Ecto neural progenitor cell (in vitro differentiated cells): ENCODE measurements at places on chromosomes 2 and 18.

DNA sequence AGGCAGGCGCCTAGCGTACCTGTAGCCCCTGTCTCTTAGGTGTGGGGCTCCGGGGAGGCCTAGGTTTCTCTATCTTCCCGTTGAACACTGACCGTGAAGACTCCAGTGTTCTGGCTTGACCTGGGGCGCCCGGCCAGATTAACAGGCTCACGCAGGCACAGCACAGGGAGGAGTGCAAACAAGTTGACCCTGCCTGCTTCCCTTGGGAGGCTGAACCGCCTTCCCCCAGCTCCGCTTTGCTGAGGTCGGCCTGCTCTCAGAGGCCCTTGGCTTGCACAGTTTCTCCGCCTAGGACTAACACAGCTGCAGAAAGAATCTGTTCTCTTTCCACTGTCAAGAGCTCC is 567 bp downstream of the PCYOX1 start:
- DNase-seq, result no peak

GRCh38 chr2:188439986-188440385 is 148.3 kb downstream of the GULP1 start:
- no peak for DNase-seq

DNA sequence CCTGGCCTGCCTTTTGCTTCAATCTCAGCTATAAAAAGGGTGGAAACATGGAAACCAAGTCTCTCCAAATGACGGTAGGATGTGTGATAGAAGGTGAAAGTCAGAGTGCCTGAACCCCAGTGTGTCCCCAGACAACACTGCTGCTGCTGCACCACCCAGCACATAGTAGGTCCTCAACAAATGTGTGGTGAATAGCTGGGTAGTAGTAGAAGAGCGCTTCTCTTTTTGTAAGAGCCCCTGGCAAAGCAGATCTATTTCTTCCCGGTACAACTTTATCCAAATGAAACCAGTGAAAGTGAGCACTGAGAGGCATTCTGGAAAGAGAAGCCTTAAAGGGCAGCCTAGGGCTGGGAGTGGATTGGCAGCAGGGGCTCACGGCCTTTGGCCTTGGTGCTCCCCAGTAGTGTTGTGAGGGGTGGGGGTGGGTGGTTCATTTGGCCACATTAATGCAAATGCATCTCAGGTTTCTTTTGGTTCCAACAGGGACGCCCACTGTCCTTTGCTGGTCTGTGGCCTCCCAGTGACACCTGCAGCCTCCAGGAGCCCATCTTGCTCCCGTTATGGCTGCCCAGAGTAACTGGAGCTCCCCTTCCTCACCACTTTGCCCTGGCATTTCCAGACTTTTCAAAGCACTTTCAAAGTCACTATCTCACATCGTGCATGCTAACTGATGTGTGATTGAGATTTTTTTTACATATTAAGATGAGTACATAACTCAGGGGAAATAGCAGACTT is 304.3 kb upstream of the EPAS1 start:
- peak; percentile 32 for DNase-seq

DNA sequence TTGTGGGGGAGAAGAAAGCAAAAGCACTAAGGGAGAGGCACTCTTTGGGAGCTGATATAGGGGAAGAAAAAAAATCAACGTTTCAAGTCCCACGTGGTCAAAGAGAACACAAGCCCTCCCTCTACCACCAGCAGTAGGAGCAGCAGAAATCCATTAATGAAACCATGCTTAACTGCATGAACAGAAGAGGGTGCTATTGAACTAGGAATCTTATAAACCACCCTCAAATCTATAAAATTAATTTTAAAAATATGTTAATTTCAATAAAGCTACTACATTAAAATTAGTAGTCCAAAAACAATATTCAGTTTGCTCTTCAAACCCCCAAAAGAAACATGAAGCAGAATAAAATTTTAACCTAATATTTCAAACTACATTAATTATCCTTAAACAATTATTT is 147.8 kb downstream of the TMEM18 start:
- DNase-seq, result no peak

DNA sequence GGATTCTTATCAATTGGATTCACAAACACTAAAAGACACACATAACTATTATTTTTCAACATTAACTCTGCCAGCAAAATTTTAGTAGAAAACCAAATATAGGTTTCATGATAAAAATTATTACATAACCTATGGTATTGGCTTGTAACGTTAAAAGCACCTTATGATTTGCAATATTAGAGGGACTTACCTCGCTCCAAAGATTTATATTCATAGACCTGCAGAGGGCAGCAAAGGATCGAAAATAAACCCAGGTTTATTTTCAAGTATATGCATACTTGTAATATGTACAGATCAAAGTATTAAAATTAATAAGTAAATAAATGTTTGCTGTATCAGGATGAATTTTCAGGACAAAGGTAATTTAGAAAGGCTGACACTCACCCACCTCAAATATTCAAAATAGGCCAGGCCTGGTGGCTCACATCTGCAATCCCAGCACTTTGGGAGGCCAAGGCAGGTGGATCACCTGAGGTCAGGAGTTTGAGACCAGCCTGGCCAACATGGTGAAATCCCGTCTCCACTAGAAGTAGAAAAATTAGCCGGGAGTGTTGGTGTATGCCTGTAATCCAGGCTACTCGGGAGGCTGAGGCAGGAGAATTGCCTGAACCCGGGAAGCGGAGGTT is 45.3 kb downstream of the LRPPRC start:
- DNase-seq, result no peak

GRCh38 chr2:241256168-241256545 is 59.3 kb downstream of the HDLBP start:
- DNase-seq, result no peak

- DNase-seq, result no peak
These were observed 124.5 kb upstream of the SH3BP4 start for GRCh38 chr2:234827096-234827860.

DNA sequence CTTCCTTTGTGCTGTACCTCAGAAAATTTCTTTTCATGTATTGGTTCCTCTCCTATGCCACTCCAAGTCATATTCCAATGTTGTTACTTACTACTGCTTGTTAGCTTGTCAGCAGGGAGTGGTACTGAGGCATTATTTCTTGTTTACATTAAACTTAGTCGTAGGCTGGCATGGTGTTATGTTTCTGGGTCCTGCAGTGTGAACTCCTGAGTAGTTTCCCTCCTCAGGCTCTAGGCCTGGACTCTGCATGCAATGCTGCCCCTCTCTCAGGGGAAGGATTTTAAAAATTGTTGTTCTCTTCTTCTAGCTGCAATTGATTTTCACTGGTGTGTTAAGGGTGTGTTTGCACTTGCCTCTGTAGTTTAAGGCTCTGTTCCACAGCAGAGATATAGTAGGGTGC is 671.6 kb downstream of the PLCL1 start:
- DNase-seq, result no peak

GRCh38 chr2:180614776-180615175 is 365.6 kb upstream of the UBE2E3 start:
- DNase-seq, result no peak
